ENCODE measurements at places on chromosomes 3 and 15.
A peak's percentile ranks its signal among the peaks of the same experiment; 100 is the strongest.

DNA sequence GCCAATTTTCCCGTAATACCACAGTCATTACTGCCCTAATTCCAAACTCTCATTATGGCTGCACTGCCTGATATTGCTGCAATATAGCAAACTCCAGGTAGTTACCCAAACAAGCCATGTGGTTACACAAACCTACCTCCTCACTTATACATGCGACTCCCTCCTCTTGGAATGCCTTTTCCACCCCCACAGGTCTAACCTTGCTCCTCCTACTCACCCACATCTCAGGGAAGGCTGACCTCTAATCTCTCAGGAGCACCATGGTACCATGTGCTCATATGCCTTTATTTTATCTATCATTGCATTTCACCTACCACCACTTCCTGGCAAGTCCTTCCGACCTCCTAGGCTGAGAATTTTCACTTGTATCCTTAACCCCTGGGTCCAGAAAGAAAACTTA lies 2.9 kb downstream of the RBPMS2 start:
- DNase-seq: no peak

GRCh38 chr3:151912028-151912427 lies 38.6 kb downstream of the SUCNR1 start:
- DNase-seq: no peak

- DNase-seq: no peak
These were observed 78.1 kb downstream of the STT3B start for GRCh38 chr3:31610700-31611275.

DNA sequence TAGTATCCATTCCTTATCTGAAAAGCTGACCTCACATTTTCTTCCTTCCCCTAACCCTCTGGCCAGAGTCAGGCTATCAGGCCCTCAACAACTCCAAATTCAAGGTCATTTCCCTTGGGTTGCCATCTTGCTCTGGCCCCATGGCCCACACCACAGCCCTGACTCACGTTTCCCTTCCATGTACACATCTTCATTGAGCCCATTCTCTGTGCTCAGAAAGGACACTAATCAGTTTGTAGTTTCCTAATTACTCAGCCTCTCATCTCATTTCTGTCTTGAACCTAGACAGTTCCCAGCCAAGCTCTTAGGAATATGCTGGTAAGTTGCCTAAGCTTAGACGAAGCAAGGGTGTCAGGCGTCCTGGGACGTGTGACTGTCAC lies 14.9 kb downstream of the TGM5 start:
- DNase-seq: no peak

- no peak for DNase-seq
These were observed 16.2 kb upstream of the CHD2 start for GRCh38 chr15:92883876-92884435.

- no peak for DNase-seq
These were observed 130.2 kb upstream of the UMPS start for GRCh38 chr3:124599779-124600693.

DNA sequence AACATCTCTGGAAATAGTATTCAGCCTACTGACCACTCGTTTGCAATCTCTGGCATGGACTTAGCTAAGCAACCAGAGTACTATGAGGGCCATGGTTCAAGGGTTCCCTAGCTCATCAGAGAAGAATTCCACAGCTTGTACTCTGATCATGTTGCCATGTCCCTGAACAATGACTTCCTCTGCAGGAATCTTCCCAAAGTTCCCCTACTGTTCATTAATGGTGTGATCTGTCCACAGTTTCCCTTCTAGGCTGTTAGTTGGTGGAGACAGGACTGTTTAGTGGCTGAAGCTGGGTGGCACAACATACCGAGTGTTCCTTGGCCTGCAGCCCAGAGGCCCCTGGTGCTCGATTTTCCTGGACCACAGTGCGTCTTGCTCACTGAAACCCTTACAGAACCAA lies 44.4 kb upstream of the GALNT15 start:
- no peak for DNase-seq

DNA sequence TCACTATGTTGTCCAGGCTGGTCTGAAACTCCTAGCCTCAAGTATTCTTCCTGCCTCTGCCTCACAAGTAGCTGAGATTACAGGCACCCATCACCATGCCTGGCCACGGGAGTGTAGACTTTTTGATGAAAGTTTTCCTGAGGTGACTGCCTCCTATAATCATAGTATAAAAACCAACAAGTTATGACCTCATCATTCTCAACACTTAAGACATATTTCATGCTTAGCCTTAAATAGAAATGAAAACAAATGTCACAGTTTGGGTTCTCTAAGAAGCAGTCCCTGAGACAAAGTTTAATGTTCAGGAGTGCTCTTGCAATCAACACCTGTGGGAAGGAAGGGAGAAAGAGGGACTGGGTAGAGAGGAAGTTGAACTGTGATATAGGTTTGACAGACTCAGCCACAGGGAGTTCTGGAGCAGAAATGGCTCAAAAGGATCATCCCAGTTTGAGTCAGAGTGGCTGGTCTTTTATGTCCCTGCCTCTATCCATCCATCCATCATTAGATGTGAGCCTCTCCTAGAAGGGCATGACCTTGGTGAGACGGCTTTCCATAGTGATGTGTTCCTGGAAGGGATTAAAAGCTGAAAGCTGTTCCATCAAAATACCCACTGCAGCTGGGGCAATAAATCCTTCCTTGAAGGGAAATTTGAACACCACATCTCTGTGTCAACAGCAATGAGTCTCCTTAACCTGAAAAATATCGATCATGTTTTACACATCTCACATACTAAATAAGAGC lies 16.2 kb upstream of the ABHD5 start:
- DNase-seq: no peak

DNA sequence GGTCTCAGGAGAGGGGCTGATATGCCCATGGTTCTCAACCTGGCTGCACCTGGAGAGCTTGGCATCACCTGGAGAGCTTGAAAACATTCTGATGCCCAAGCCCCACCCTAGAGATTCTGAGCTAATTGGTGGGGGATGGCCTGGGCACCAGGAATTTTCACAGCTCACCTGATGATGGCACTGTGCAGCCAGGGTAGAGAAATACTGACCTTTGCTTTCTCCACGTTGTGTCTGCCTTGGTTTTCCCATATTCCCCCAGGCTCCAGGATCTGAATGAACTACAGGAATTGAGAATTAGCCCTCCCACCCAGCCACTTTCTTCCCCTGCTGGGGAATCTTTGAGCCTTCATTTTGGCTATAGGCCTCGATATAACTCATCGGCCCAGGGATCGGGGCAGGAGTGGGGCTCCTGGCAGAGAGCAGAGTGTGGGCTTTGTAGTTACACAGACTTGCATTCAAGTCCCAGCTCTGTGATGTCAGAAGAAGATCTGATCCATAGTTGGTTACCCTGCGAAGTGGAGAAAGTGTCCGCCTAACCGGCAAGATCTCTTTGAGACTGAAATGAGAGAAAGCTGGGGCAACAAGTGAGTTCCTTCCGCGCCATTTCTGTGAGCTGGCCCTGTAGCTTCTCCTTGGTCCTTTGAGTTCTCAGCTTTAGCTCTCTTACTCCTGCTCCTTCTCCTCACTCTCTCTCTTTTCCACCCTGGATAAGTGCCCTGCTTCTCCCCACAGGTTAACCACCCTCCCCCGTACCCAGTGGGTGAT lies 33.1 kb upstream of the UBE2Q2 start:
- peak; percentile 26 for DNase-seq

GRCh38 chr3:32237670-32238452 lies 619 bp upstream of the CMTM8 start:
- no peak for DNase-seq

DNA sequence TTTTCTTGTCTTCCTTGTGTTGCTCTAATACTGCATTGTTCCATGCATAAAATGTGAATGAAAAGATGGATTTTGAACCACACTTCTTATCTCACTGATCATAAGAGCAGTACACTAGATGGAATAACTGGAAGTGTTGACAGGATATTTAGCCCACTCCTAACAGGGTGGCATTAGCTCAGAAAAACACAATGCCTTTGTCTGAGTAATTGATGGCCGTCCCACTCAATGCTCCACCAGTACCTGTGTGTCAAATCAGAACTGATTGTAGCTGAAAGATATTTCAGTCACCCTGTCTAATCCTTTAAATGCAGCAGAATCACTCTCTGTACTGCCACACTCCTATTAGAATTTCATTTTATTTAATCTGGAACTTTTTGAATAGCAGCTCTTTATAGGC lies 526.5 kb downstream of the UNC13C start:
- DNase-seq: no peak

DNA sequence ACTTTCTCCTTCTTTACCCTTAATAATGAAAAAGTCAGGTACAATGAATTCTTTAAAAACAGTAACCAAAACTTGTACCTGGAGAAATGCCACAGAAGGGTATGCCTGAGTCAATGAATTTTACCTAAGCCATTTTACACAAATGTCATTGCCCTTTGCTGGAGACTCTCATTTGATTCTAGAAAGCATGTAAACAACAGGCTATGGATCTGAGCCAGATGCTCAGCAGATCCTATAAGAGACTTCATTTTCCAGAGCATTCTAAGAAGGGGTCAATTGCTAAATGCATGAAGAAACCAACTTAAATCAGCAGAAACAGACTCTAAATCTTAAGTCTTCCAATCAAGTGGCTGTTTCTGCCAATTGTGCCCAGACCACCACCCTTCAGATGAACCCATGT lies 83.8 kb upstream of the GALNT15 start:
- no peak for DNase-seq

GRCh38 chr3:139307601-139308555 lies 35.9 kb upstream of the MRPS22 start:
- DNase-seq: no peak

DNA sequence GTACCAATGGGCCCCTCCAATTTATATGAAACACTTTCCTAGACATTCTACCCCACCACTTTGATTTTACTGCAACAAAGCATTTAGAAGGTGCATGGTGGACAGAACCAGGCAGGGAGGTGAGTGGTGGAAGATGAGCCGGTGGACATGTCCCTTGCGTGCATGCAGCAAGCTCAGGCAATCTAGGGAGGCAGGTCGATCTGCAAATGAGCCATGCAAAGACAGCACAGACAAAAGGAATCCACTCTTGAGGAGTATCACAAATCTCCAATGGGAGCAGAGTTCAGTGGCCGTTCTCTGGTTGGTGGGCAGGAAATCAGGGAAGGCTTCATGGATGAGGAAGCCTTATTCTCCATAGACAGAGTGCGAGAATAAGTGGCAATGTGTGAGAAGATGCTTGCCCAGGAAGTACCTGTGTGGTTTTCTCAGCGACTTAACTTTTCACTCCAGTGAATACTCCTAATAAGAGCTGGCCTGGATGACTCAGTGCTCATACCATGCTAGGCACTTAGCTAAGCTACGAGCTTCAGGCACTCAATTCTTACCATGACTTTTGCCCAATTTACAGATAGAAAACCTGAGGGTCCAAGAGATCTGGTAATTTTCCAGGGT lies 152.5 kb downstream of the FOXP1 start:
- no peak for DNase-seq

GRCh38 chr15:42048821-42049200 lies 28.0 kb upstream of the PLA2G4E start:
- DNase-seq: no peak

DNA sequence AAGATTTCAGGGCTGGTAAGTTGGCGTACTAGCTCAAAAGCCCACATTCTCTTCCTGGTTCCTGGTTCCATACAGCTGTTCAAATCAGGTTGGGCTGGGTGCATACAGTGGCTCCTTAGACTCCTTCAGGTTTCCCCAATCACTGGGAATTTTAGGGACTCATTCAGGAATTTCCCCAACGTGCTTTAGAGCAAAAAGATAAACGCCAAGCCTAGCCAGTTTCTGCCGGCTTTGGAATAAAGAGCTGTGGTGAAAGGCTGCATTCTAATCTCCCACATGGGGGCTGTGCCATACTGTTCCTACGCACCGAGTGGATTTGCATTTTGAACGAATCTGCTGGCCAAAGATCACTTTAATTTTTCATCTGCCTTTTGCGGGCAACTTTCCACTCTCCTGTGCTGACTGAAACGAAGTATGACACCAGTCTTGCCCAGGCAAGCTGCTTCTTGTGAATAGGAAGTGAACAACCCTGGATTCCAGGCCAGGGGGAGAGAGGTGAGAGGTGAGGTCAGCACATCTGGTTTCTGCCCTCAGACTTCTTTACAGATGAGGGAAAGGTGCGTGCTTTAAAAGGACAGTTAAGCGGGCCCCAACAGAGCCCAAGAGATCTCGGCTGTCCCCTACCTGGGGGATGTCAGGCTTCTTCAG lies 184.2 kb upstream of the PDZRN3 start:
- no peak for DNase-seq

GRCh38 chr15:80479191-80479590 lies 75.0 kb downstream of the ARNT2 start:
- no peak for DNase-seq

GRCh38 chr15:98753726-98754656 lies 105.7 kb downstream of the IGF1R start:
- no peak for DNase-seq

- DNase-seq: no peak
These were observed 2.1 kb downstream of the DZIP1L start for GRCh38 chr3:138113326-138113725.

DNA sequence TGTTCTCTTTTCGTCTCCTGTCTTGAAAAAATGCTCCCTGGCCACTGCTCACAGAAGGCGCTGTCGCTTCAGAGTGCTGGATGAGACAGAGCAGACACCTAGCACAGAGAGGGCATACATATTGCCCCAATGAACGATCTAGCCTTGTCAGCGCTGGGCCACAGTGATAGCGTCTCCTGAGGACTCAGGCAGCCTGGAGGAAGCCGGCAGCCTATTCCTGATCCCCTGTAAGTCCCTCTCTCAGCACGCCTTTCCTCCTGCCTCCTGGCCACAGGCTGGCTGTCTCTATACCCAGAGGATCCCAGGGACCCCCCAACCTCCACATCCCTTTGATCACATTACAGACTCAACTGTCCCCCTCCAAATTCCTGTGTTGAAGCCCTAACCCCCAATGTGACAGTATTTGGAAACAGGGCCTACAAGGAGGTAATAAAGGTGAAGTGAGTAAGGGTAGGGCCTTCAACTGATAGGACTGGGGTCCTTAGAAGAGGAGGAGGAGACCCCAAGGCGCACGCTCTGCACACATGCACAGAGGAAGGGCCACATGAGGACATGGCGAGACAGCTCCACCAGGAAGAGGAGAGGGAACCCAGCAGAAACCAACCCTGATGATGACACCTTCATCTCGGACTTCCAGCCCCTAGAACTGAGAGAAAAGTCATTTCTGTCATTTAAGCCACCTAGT lies 7.5 kb downstream of the PLA2G4F start:
- DNase-seq: no peak

DNA sequence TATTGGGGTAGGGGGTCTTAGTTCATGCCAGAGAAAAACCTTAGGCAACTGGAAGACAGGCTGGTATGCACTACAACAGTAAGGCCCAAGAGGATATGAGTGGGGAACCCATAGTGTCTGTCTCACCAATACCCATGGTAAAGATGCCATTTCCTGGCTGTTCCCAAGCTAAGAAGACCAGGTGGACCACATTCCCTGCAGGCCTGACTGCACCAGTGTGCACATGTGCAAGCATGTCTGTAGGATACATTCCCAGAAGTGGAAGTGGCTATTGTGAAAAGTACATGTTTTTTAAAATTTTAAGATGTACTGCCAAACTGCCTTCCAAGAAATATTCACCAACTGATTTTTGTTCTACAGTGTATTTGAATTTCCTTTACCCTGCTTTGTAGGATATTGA lies 207.3 kb upstream of the CTNNB1 start:
- no peak for DNase-seq

GRCh38 chr15:77035584-77035983 lies 35.3 kb downstream of the TSPAN3 start:
- no peak for DNase-seq

Measured in D721Med (cell line).